B cell (primary cell): ENCODE measurements at places on chromosomes 13 and 19. TPM values are rescaled to one million over a fixed set of nuclear protein-coding genes. Genes with fewer than 3 reads are reported as not detected.
A peak's percentile ranks its signal among the peaks of the same experiment; 100 is the strongest.

Gene NDFIP2
- total RNA-seq = 0.39 and 1.0 TPM in 2 replicates

Gene MYH14
- total RNA-seq = not detected in 2 replicates

Gene ZNF878
- total RNA-seq = 0.29 TPM in 1 of 2 replicates, not detected in the other

Gene CNN1
- total RNA-seq = not detected in 2 replicates

Gene ARRDC2
- 639 and 667 TPM in 2 replicates for total RNA-seq

GRCh38 chr13:100876044-100876403 lies 201.4 kb upstream of the TMTC4 start:
- no peaks in the 10 kb centered on the region for H3K4me1 ChIP-seq
- DNase-seq = no peak
- H3K27me3 ChIP-seq = no peaks in the 10 kb centered on the region
- no peaks in the 10 kb centered on the region for H3K36me3 ChIP-seq

DNA sequence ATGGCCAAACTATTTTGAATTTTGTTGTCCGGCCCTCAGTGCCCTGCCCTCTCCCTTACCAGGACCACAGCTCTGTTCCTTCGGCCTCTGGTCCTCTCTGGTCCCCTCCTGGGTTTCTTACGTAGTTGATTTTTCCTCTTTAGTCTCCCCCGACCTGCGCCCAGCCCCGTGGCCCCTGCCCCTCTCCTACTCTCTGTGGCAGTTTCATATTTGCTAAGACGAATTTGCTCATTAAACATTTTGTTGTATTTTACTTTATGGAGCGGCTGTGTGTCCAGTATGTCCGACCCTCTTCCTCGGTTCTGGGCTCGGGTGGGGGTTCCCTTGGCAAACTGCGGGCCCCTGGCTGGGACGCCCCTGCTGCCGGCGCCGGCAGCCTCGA lies 576 bp upstream of the EPN1 start:
- H3K4me3 ChIP-seq = no peak overlapping the region
- H3K27me3 ChIP-seq = no peaks in the 10 kb centered on the region
- peaks cover 38% of the 10 kb centered on the region for H3K4me1 ChIP-seq
- no peaks in the 10 kb centered on the region for H3K36me3 ChIP-seq
- peak overlapping the region; percentile 87 for H3K27ac ChIP-seq
- no peak for DNase-seq

GRCh38 chr19:45767881-45768654 lies 984 bp downstream of the SIX5 start:
- peaks cover 12% of the 10 kb centered on the region for H3K4me1 ChIP-seq
- no peaks in the 10 kb centered on the region for H3K36me3 ChIP-seq
- H3K27ac ChIP-seq = no peak overlapping the region
- peak overlapping the region; percentile 31 for H3K4me3 ChIP-seq
- no peaks in the 10 kb centered on the region for H3K27me3 ChIP-seq
- peak; percentile 69 for DNase-seq

DNA sequence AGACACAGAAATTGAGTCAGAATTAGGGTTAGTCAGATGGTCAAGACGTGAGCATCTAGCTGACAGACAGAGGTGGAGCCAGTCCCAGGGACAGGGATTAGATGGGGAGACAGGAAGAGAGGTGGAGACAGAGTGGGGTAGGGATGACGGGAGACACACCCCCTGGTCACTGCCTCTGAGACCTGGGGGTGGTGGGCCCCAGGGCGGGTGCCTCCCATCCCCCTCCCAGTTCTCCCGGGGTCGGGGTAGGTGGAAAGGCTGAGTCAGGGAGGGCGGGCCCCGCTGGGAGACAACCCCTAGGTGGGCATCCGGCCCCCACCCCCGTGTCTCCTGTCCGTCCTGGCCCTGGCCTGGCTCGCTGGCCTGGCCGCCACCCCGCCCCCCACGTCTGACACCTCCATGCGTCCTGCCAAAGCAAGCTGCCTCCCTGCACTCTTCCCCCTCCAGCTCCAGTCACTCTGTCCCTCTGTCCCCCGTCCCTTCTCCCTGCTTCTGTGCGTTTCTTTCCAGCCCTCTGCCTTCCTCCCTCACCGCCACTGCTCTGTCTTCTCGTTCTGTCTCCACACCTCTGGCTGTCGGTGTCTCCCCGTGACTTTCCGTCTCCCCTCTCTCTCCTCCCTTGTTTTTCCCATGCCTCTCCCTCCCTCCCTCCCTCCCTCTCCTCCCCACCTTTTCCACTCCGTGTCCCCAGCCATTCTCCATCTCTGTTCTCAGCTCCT lies 15.1 kb downstream of the CCDC97 start:
- peak overlapping the region; percentile 97 for H3K27ac ChIP-seq
- H3K27me3 ChIP-seq = no peaks in the 10 kb centered on the region
- DNase-seq = no peak
- no peak overlapping the region for H3K4me3 ChIP-seq
- no peaks in the 10 kb centered on the region for H3K36me3 ChIP-seq

GRCh38 chr13:22061806-22062391 lies 391.0 kb downstream of the FGF9 start:
- no peak overlapping the region for H3K4me3 ChIP-seq
- DNase-seq = peak; percentile 57
- no peaks in the 10 kb centered on the region for H3K27me3 ChIP-seq
- peaks cover 35% of the 10 kb centered on the region for H3K4me1 ChIP-seq

DNA sequence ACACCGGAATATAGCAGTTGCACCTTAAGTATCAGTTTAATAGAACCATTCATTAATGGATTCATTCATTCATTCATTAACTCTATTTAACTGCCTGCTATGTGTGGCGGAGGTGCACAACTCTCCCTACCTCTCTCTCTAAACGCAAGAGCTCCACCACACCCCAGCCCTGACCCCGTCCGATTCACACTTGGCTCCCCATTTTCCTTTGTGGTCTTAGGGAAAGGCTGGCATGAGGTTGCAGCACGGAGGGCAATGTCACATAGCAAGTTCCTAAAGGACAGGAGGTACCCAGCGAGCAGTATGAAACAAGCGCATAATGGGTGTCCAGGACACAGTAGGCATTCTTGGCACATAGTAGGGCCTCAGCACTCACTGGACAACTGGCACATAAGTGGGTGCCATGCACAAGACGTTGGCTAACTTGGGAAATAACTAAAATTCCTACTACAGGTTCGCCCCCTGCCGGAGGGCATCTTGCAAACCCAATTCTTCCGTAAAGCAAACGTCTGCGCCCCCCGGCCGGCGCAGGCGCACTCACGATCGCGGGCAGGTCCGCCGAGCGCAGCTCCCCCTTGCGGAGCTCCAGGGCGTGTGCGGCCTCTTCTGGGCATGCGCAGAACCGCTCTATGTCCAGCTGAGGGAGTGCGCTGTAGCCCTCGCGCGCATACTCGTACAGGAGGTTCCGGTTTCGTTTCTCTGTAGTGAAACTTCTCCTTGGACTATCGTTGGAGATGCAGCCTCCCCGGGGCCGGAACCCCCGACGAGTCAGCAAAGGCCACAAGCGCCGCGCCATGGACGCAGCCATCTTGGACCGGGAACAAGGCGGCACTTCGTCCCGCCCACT lies at the start of gene SARS2:
Gene SARS2 (minus strand): TSS at position 835 of the 847 bp plus-strand sequence. CDS start 27 bp downstream, at position 808.
- DNase-seq = no peak
- H3K27me3 ChIP-seq = no peaks in the 10 kb centered on the region
- no peaks in the 10 kb centered on the region for H3K36me3 ChIP-seq
- H3K4me1 ChIP-seq = peaks cover 19% of the 10 kb centered on the region
- H3K27ac ChIP-seq = peak within 1 kb of the TSS; percentile 84
- H3K4me3 ChIP-seq = peak within 1 kb of the TSS; percentile 85

DNA sequence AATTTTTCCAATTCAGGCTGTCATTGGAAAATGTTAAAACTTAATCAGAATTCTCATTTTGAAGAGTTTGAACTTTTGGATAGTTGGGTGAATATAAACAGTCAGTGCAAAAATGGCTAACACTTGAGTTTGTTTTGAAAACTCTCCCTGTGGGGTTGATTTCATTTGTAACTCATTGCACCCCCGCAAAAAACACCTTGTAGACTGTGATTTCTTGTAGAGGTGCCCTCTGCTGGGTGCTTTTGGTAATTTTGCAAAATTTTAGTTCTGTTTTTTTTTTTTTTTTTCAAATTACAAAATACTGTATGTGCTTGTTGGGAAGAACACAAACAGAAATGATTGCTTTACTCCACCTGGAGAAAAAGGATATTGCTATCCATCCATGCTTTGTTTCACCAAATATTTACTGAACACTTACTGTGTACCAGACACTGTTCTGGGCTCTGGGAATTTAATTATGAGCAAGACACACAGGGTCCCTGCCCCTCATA lies 28.2 kb upstream of the GPI start:
- peaks cover 2% of the 10 kb centered on the region for H3K4me1 ChIP-seq
- peak; percentile 71 for DNase-seq
- peaks cover 2% of the 10 kb centered on the region for H3K36me3 ChIP-seq
- no peak overlapping the region for H3K4me3 ChIP-seq
- no peaks in the 10 kb centered on the region for H3K27me3 ChIP-seq
